ENCODE measurements at places on chromosomes 5 and 9.

DNA sequence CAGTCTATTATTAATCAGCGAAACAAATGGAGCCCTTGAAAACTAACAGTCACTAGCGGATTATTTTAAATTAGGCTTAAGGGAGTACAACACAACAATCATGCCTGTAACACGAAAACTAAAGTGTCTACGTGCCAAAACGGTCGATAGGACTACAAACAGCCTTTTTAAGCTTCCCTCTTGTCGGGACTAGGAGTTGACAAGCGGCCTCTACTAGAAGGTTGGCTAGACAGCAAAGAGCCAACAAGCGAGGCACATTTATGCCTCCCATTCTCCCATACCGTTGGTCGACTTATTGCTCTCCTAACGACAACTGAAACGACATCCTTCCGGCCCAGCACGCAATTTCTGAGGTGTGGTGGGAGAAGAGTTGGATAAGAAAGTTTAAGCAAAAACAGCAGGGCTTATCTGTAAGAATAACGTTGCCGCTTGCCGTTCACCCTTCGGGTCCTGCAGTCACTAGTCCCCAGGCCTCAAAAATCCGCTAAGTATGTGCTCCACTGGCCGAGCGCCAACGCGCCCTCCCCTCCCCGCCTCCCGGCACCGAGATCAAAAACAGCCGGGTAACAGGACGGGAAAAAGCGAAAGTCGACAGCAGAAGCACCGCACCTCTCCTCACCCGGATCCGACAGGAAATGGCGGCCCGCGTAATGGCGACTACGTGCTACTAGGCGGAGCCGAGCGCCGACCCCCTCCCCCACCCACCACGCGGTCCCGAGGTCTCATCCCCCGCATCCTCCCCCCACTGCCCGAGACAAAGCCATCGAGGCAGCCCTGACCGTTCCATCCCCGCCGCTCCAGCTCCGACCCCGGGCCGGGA lies 813 bp downstream of the HNRNPK start:
- peak; percentile 78 for DNase-seq

DNA sequence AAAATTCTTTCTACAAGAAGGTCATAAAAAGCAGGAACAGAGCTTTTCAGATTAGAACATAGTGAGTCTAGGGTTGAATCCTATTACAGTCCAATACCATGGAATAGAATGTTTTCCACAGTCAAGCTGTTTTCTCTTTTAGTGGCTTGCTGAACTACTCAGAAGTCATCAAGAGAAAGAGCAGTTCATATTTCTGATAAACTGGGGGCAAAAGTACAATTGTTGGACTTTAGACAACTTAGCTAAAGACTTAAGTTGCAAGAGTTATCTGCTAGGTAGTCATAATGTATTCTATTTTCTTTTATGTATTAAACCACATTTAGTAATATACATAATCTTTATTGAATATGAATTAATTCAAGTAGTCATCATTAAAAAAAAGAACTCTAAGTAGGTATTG lies 233.1 kb upstream of the GRIA1 start:
- DNase-seq, result no peak

- no peak for DNase-seq
Observed at GRCh38 chr5:1510631-1511030, 13.1 kb downstream of the LPCAT1 start.

GRCh38 chr9:135882011-135882410 lies 25.3 kb downstream of the CAMSAP1 start:
- DNase-seq, result no peak

GRCh38 chr5:154352960-154353548 lies 92.7 kb upstream of the SAP30L start:
- DNase-seq, result no peak

DNA sequence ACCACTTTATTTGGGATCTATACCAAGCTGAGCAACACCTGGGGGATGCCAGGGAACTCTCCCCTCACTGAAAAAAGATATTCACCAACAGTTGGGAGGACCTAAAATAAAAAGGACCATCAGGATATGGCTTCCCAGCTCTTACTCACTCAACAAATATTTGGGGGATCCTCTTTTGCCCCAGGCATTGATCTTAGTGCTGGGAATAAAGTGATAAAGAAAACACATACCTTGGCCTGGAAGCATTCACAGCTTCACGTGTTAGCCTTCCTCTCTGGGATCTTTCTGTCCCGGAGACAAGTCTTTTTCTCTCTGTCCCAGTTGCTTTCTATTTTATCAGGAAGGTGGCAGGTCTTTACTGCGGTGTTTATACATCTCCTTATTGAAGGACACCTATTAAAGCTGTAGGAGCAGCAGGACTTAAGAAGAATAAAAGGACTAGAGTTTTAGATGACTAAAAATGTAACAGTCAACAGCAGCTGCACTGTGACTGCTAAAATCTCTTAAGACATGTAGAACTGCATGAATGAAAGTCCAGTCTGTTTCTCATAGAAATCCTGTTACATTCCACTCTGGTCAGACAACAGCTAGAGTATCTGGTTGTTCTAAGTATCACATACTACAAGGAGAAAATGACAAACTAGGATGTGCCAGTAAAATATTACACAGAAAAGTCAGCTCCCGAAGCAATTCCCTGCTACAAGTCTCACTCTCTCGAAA lies 90.0 kb upstream of the ITGA2 start:
- DNase-seq, result no peak

DNA sequence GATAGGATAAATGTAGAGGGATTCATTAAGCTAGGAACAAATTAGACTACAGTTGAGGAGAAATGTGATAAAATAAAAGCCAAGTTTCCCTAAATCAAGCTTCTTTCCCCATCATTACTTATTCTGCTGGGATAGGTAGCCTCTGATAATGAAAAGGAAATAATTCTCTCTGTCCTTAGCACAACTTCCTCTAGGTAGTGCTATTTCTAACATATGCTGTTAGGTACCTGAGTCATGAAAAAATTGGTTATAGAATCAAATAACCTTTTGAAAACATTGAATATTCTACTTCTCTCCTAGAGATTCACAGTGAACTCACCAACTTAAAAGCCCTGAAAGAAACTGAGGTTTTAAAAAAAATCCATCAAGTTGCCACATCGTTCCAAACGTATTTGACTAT lies 1793.1 kb downstream of the EFNA5 start:
- no peak for DNase-seq

Data from skin of body (tissue), 3 donors.